Stimulated activated CD8-positive, alpha-beta memory T cell treated with anti-CD3 and anti-CD28 coated beads, Interleukin-4, amount 100 ng/mL, for 4 hours (primary cell): ENCODE measurements at places on chromosomes 1 and 21.
A peak's percentile ranks its signal among the peaks of the same experiment; 100 is the strongest.

DNA sequence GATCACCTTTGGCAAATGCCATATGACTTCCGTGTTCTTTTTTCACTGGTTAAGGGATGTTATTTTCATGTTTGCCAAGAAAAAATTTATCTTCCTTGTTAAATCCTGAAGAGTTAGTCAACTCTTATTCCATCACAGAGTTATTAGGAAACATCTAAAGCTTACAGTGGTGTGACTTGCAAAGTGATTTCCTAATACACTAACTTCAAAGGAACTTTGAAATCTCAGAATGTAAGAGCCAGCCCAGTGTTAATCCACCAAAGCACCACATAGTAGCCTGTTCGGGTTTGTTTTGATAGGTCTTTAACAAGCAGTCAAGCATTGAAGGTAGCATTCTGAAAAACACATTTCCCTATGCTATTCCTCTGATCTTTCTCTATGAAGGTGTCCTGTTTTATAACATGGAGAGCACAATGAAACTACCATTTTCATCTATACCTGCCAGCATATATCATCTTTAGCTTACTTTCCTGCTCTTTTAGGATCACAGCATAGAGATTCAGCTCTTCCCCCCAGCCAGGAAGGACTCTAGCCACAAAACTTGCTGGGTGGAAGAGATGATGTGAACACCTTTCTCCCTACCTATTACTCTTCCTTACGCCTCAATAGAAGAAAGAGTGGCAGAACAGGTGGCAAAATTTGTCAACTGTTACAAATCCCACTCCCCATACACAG is 82.4 kb upstream of the MAGI3 start:
- no peak for DNase-seq

DNA sequence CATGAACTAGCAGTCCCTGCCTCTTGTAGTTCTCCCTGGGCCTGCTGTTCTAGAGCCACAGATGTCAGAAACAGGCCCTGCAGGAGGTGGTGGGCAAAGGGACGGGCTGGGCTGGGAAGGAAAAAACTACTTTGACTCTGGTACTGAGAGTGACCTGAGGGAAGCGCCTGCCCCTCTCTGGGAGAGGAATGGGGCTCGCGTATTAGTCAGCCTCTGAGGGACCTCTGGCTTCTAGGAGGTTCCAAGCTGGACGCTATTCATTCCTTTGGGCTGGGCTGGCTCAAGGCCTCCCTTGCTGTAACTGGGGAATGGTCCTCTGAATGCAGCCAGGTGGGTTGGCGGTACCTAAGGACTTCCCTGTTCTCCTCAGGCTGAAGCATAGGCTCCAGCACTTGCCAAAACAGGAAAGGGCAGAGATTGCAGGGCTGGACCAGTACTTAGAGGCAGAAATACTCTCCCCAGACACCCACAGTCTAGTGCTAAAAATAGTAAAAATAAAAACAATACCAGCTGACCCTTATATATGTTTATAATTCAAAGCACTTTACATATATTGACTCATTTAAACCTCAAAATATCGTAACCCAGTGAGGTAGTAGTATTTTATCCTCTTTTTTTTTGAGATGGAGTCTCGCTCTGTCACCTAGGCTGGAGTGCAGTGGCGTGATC is 7.1 kb downstream of the POMGNT1 start:
- DNase-seq = no peak

- no peak for DNase-seq
Observed at GRCh38 chr21:39713905-39714304, 31.1 kb upstream of the IGSF5 start.

DNA sequence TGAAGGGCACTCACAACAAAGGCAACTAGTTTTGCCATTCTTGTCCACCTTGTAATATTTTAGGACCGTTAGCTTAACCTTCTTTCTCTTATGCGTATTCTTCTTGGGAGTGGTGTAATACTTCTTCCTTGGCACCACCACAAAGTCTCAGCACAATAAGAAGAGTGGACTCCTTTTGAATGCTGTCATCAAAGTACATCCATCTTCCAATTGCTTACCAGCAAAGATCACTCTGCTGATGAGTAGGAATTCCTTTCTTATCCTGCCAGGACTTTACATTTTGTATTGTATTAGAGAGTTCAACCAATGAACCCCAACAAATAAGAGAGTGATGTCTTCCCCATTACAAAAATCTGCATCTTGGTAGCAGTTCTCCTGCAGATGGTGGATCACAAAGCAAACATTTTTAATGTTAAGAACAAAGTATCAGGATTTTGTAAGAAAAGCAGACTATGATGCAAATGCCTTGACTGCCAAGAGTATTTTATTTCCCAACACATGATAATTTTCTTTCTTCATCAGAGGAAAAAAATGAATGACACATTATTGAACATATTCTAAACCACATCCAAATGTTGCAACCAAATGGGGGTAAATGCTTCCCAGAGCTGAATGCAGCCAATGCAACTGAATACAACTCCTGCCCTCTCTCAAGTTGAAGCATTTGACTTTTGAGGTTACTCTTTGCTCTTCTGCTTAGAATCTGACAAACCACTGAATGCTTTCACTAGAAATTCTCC is 5.1 kb upstream of the ARNT start:
- no peak for DNase-seq

DNA sequence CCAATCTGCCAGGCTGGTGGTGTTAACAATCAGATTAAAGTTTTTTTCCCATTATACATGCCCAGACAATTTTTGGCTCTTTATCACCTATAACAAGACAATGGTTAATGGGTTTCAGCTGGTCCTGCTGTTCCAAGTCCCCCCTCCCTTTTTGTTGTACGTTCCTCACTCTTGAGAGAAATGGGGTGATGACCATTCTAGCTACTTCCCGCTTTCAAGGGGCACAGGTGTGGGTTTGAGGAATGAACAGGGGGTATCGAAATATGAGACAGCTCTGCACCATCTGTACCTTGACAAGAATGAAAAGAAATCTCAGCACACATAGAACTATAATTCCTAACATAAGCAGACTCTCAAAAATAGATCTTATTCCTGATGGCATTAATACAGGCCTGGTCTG is 326.8 kb downstream of the PTPRU start:
- DNase-seq = no peak

GRCh38 chr21:15219894-15220293 is 155.1 kb upstream of the NRIP1 start:
- DNase-seq = no peak

DNA sequence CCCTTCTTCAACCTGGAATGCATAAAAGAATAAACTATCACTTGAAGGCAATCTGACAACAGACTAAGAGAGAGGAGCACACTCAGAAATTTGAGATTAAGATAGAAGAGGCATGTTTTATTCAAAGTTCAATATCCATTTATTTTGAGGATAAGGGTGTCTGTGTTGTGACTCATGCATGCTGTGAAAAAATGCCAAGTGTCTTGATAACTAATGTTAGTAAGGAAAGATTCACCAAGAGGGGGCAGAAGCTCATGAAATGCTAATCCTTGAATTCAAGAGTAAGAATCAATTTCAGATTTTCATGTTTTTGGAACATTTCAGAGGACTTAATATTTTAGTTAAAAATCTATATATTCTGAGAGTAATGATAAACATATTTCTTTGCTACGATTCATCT is 94.0 kb downstream of the IFI44 start:
- no peak for DNase-seq

DNA sequence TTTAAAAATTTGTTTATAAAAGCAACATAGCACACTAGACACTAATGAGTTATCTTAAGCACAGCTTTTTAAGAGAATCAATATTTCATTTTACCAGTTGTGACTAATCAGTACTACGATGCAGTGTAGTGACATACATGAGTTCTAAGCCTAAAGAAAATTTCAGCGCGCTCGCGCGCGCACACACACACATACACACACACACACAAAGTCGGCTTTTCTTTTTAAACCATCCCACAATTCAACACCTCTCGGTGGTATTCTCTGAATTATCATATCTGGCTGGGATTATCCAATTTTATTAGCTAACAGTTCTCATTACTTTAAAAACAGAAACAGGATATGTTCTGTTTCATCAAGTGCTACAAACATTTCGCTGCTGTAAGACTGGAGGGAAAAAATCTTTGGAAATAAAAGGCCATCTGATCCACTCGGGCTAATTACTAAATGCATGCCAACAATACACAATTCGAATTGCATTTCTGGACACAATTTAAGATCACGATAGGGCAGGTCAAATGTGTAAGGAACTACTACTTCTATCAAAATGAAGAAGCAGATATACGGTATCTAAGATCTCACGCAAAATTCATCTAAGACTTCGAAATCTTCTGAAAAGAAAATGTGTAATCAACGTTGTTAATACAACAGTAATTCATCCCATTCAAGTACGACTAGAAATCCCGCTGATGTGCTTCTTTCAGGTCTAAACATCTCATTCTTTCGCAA is 1.2 kb downstream of the TUT4 start:
- DNase-seq = peak; percentile 13

DNA sequence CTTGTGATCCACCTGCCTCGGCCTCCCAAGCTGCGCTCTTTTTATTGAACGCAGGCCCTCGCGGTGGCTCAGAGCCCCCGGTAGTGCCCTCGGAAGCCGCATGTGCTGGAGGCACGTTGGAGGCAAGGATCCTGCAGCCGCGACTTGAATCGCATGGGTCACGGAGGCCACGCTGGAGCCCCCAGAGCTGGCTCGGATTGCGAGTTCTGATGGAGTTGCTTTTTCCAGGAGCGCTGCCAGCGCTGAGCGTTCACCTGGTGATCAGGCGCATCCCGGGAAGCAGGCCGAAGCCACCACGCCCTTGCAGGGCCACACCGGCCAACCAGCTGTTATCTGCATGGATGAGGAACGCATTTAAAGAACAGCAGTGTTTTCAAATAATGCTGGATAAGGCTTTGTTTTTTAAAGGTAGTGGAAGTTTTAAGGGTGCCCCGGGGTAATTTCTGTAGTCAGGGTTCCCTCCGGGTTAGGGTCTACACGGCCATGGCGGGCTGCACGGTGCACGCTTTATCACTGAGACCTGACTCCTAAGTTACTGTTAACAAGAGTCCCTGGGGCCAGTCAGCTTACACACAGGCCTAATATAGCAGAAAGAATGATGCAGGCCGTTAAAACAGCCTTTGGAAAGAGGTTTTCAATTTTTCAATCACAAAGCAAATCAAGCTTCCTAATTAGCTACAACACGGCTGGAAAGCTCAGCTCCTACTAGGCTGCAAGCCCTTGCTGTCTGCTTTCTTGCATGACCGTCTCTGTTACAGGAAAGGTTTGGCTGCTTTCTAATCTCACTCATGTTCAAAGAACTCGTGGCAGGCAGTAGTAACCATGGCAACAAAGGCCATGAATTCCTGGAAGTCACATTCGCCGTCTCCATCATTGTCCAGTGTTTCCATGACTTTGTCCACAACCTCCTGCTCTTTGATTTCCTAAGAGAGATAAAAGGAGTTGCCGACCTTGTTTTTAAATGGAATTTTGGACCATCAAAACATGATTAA is 6.0 kb downstream of the S100B start:
- DNase-seq = no peak

DNA sequence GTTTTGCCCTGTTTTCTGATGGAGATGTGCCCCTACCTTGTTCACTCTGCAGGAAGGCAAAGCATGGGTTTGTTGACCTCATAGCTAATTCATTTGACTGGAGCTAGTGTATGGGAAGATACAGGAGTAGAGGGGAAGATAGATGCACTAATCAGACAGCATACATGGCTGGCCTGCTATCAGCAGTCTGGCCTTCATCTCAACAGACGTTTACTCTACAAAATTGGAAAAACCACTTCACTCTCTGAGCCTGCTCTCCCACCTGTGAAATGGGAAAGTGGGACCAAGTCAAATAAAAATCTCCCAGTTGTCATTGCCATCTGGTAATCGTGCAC is 235.2 kb upstream of the RAB4A start:
- DNase-seq = no peak

DNA sequence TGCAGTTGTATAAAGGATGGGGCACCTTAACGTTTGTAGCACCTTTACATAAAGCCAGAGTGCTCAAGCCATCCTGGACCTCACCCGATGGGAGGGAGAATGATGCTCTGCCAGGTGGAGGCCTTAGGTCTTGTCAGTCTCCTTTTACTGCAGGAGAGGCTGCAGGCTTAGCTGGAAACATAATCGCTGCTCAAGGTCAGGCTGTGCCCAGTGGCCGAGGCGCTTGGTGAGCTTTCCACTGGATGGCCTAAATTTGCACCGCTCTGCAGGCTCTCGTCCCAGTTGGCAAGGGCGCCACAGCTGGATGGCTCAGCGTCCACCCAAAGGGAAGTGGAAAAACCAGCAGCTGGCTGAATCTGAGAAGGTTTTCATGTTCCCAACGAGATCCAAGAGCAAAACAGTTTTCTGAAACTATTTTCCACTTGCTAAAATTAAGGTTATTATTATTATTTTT is 438.9 kb downstream of the CAMTA1 start:
- DNase-seq = no peak

DNA sequence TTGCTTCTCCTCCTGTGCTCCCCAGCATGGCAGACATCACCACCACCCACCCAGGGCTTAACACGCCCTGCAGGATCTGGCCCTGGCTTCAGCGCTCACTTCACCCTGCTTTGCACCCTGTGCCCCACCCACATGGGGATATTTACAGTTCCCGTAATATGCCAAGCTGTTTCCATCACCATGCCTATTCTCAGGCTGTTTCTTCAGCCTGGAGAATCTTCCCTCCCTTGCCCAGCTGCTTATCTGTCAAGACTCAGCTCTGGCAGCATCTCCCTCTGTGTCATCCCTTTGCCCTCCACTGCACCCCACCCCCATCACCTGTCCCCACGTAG is 3.6 kb upstream of the AHCYL1 start:
- DNase-seq = no peak

DNA sequence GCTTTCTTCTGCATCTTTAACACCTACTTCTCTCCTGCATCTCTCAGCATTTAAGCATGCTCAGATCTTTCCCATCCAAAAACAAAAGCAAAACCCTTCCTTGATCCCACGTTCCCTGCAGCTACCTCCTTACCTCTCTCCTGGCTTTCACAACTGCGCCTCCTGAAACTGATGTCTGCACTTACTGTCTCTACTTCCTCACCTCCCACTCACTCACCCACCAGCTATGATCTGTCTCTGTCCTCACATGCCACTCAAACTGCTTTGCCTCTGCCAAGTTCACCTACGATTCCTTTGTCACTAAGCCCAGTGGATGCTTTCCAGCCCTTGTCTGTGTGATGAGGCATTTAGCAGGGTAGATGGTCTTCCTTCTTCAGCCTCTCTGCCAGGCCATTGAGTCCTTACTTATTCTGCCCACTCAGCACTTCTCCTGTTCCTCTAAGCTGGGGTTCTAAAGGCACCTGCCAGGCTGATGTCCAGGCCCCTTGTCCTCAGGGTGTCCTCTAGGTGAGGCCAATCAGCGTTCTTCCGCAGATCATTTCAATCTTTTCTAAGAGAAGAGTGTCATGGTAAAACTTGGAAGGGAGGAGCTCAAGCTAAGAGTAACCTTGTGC is 10.0 kb upstream of the GJB3 start:
- no peak for DNase-seq

DNA sequence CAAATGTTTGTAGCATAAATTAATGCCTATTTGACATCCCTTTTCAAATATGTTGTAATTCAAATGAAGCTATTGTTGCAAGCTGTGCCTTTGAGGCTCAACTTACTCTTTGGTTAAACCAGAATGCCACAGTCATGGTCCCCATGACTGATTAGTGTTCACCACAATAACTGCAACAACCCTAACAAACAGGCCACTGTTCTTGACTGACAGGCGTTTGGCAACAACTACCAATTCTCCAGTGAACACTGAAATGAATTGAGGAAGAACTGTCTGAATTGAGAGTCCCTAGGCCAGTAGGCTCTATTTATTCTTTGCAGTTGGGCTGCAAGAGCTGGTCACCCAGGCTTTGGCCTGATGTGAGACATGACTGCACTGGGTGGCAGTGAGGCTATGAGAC is 6.6 kb upstream of the TMEM167B start:
- no peak for DNase-seq

GRCh38 chr1:94661431-94661932 is 119.9 kb upstream of the F3 start:
- DNase-seq = no peak

GRCh38 chr1:29134695-29135028 is 11.0 kb upstream of the TMEM200B start:
- no peak for DNase-seq
